Fibroblast of lung (primary cell): ENCODE measurements at places on chromosomes 5 and 9.

DNA sequence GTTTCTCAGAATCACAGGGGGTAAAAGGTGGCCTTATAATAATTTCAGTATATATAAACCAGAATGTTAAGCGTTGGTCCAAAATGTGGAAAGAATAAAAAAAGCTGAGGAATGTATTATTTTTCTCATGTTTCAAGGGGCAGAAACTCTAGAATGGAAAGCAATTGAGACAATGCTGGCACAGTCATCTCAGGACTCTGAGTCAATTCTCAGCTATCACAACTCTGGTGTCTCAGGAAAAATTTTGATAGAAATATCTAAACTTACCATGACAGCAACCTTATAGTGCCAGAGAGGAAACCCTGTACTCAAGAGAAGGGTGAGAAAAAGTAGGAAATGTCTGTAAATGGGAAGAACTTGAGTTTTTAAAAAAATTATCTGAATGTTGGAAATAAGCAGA, 1189.4 kb upstream of the NUDT12 start:
- no peaks in the 10 kb centered on the region for H3K4me1 ChIP-seq
- no peaks in the 10 kb centered on the region for H3K36me3 ChIP-seq
- H3K4me3 ChIP-seq, result no peak overlapping the region
- no peak for DNase-seq
- no peak overlapping the region for H3K27ac ChIP-seq

DNA sequence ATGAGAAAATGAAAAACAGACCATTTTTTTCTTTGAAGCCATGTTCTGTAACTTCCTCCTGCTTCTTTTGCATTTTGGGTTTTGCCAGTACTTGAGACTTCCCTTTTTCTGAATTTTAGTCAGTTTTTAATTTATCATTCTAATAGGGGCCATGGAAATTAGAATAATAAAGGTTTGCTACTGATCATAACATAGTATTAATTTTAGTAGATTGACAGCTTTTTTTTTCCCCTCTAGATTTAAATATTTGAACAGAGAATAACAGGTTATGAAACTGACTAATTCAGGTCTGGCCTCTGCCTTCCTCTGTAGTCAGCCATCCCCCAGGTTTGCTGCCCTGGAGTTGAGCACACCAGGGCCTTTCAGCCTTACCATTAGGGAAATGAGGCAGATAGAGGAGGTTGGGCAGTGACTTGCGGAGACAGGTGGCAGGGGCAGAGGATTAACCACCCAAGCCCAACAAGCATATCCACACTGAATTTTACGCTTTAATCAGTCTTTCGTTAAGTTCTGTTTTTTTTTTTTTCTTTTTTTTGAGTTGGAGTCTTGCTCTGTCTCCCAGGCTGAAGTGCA, 80.1 kb upstream of the TNFAIP8 start:
- H3K4me1 ChIP-seq, result peaks cover 5% of the 10 kb centered on the region
- no peaks in the 10 kb centered on the region for H3K27me3 ChIP-seq
- H3K36me3 ChIP-seq, result no peaks in the 10 kb centered on the region
- no peak overlapping the region for H3K27ac ChIP-seq
- no peak overlapping the region for H3K4me3 ChIP-seq

DNA sequence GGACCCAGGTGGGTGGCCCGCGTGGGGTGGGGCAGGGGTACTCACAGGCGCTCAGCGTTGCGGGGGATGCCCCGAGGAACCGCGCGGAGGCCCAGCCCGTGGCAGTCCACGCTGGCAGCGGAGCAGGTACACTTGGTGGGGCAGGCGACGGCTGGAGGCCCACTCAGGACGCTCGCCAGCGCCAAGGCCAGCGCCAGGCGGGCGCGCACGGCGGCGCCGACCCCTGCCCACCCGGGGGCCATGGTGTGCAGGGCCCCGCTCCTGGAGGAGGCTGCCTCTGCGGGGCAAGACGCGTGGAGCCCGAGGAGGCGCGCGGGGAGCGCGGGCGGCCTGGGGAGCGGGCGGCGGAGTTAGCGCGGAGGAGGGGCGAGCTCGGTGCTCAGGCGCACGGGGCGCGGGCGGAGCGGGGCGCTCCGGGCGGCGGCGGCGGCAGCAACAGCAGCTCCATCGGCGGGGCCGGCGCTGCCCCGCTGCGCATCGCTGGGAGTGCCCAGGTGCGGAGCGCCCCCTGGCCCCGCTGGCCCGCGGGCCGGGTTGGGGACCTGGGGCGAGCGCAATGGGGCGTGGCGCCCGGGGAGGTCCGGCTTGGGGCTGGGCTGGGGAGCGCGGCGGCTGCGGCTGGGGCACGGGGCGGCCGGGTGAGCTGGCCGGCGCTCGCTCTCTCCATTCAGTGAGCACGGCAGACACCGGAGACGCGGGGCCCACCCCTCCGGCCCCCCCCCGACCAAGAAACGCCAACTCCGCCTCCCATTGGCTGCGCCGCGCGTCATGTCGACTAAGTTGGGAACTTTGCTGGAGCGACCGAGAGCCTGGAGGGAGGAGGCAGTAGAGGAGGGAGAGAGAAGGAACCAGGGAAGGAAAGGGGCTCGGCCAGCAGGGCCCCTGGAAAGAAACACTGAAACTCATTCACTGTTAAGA, at the start of gene SLIT3:
Gene SLIT3 (minus strand): TSS at position 672 of the 918 bp plus-strand sequence. CDS start 430 bp downstream, at position 242.
- H3K4me1 ChIP-seq, result peaks cover 8% of the 10 kb centered on the region
- peak; percentile 88 for DNase-seq
- H3K36me3 ChIP-seq, result no peaks in the 10 kb centered on the region
- peak within 1 kb of the TSS; percentile 41 for H3K4me3 ChIP-seq

GRCh38 chr5:124461157-124461556, 285.3 kb downstream of the ZNF608 start:
- H3K4me1 ChIP-seq, result no peaks in the 10 kb centered on the region
- H3K36me3 ChIP-seq, result no peaks in the 10 kb centered on the region
- no peak overlapping the region for H3K4me3 ChIP-seq
- no peak overlapping the region for H3K27ac ChIP-seq
- DNase-seq, result no peak

GRCh38 chr9:120932086-120932823, 5.7 kb upstream of the TRAF1 start:
- no peak for DNase-seq
- peaks cover 35% of the 10 kb centered on the region for H3K4me1 ChIP-seq
- no peaks in the 10 kb centered on the region for H3K27me3 ChIP-seq
- H3K27ac ChIP-seq, result peak overlapping the region; percentile 83
- H3K4me3 ChIP-seq, result no peak overlapping the region
- H3K36me3 ChIP-seq, result no peaks in the 10 kb centered on the region

DNA sequence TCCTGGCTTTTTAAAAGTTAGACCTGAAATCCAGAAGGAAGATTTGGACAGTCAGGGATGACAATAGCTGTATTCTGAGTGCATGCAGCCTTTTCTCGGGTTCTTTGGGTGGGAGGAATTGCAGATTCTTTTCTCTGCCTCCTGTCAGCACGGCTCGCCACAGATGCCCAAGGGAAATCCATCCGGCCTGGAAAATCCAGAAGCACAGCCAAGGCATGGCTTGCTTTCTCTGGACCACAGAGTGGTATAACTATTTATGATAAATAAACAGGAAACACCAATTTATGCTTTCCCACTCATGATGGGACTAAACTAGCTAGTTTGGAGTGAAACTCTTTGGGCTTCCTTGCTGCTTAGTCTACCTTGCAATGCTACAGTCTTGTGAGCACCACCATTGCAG, 59.1 kb downstream of the C9orf152 start:
- H3K36me3 ChIP-seq, result peaks cover 2% of the 10 kb centered on the region
- no peak overlapping the region for H3K4me3 ChIP-seq
- DNase-seq, result no peak

DNA sequence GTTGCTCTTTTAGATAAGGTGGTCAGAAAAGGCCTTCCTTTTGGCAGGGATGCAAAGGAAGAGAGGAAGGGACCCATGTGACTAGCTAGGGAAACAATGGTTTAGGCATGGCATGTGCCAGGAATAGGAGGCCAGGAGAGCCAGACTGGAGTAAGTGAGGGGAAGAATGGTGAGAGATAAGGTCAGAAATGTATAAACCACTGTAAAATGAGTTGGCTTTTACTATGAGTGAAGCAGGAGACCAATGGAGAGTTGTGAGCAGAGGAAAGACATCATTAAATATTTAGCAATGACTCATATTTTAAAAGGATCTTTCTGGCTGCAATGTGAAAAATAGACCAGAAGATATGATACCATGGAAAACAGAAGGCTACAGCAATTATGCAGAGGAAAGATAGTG, 50.9 kb downstream of the AP3B1 start:
- peaks cover 4% of the 10 kb centered on the region for H3K4me1 ChIP-seq
- peak; percentile 44 for DNase-seq
- H3K36me3 ChIP-seq, result no peaks in the 10 kb centered on the region
- H3K27ac ChIP-seq, result no peak overlapping the region
- no peaks in the 10 kb centered on the region for H3K27me3 ChIP-seq
